ENCODE measurements at places on chromosomes 1 and 21. TPM values are rescaled to one million over a fixed set of nuclear protein-coding genes. Genes with fewer than 3 reads are reported as not detected.

TCHHL1 gene
- total RNA-seq, result not detected

COL6A2 gene
- 17.7 TPM for total RNA-seq

OR2AK2 gene
- total RNA-seq, result not detected

BTBD19 gene
- 3.3 TPM for total RNA-seq

SPATA46 gene
- not detected for total RNA-seq
